ENCODE measurements at places on chromosomes 1 and 21.

GRCh38 chr21:42127164-42128150 lies 56.3 kb downstream of the UMODL1 start:
- no peak for DNase-seq

GRCh38 chr1:157641177-157641576 lies 43.3 kb upstream of the FCRL4 start:
- no peak for DNase-seq

DNA sequence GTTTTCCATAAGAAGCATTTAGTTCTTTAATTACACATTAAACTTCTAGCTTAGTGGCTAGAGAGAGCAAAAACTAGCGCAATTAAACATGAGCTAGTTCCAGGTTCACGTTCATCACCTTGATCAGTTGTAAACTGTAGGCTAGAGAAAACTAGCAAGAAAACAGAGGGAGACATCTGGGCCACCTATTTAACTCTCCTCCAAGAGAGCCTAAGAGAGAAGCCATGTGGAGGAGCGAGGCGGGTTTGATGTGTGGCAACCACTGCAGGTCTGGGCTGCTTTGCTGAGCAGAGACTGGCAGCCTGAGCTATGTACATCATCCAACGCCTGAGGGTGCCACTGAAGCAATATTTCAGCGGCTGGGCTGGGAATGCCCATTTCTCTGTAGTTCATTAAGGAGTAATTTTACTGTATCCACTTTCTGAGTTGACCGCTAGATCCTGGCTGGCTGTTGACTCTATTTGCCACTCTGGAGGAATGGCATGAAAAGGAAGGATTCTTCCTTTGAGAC lies 252.9 kb downstream of the DYRK1A start:
- DNase-seq = no peak

GRCh38 chr1:21198929-21199328 lies 22.2 kb upstream of the EIF4G3 start:
- no peak for DNase-seq

DNA sequence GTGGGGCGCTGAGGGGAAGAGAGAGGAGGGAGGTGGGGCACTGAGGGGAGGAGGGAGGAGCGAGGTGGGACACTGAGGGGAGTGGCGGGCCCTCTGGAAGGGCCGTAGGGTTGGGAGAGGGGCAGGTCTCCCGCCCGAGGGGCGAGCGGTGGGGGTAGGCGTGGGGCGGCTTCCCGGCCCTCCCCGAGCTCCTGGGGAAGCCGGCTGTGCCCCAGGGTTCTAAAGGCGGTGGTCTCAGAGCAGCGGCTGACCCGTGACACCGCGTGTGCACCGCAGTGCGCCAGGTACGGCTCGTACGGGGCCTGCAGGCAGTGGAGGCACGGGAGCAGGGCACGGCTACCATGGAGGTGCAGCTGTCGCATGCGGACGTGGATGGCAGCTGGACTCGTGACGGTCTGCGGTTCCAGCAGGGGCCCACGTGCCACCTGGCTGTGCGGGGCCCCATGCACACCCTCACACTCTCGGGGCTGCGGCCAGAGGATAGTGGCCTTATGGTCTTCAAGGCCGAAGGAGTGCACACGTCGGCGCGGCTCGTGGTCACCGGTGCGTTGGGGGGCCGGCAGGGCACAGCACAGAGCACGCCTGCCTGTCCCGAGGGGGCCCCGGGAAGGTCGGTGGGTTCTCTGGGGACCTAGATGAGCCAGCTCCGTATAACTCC lies 68.5 kb downstream of the OBSCN start:
- DNase-seq = no peak

DNA sequence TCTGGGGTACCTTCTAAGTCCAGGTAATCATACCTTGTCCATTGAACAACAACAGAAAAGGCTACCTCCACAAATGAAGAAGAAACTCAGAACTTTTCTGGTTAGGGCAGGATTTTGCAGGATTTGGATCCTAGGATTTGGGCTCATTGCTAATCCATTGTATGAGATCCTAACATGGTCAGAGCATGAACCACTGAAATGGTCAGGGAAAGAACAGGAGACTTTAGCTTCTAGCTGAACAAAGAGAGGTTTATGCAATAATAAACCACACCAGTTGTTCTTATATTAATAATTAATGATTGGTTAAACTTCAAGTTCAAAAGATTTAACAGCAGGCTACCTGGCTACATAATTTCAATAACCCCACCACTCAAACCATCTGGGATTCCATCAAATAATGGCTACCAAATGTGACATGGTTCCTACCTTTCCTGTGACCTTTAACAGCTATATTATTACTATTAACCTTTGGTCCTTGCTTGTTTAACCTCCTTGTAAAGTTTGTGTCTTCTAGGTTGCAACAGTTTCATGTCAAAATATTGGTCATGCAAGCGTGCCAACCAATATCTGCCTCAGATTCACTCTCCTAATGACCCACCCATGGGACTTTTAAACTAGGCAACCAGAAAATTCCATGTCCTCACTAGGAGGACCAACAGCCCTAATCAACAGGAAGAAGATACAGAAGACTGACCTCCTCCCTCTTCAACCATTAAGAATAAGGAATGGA lies 60.6 kb upstream of the USH2A start:
- no peak for DNase-seq

- no peak for DNase-seq
Measured at GRCh38 chr1:118995312-118996016, 7.3 kb upstream of the TBX15 start.

DNA sequence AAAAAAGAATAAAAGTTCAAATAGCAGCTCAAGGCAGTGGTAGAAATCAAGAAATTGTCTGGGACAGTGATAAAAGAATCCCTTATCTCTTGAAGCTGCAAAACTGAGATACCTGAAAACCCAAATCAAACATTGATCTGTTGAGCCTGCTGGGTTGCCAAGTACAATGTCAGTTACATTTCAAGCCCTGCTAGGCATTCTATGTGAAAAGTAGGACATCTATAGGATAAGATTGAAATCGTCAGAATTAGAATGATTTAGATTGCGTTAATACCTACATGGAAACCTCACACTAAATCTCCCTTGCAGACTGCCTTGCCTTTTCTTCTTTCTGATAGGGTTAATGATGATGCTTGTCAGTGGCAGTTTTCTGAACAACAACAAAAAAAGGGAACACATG lies 1684.4 kb upstream of the B3GALT2 start:
- no peak for DNase-seq

- DNase-seq = peak; percentile 93
Measured at GRCh38 chr1:154335025-154335714, 9.8 kb downstream of the ATP8B2 start.

DNA sequence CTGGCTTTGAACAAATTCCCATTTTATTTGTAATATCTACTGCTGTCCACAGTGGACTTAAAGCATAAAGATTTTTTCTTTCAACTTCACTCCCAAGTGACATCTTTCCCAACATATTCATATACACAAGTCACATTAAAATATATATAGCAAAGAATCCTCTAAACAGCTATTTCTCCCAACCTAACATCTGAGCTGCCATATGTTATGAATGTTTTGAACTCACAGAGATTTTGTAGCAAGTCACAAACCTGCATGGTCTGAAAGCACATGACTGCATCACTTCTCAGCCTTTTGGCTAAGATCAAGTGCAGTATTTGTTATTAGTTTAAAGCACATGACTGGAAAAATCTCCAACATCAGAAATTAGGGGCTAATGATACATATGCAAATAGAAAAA lies 7.7 kb upstream of the HFM1 start:
- no peak for DNase-seq

GRCh38 chr1:49171941-49172593 lies 395.4 kb upstream of the BEND5 start:
- no peak for DNase-seq

DNA sequence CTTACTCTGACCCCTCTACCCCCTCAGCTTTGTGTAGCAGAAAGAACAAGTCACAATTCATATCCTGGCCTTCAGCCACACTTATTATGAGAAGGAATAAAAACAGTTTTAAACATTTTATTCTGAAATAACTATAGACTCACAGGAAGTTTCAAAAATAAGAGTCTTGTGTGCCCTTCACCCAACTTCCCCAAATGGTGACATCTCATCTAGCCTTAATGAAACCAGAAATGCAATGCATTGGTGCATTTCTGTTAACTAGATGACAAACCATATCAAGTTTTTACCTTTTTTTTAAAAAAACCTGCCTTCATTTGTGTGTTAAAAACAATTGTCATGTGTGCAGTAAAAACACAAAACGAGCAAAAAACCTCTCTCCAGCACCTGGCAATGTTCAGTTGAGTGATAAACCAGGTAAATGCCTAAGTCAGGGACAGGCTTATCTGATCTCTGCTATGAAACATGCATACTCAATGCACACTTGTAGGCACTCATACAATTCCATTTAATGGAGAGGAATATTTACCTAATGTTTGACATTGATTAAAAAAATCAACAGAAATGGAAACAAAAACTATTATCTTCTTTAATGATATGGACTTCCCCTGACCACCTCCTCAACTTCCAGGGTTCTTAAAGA lies 51.5 kb downstream of the SH3BGR start:
- peak; percentile 51 for DNase-seq

DNA sequence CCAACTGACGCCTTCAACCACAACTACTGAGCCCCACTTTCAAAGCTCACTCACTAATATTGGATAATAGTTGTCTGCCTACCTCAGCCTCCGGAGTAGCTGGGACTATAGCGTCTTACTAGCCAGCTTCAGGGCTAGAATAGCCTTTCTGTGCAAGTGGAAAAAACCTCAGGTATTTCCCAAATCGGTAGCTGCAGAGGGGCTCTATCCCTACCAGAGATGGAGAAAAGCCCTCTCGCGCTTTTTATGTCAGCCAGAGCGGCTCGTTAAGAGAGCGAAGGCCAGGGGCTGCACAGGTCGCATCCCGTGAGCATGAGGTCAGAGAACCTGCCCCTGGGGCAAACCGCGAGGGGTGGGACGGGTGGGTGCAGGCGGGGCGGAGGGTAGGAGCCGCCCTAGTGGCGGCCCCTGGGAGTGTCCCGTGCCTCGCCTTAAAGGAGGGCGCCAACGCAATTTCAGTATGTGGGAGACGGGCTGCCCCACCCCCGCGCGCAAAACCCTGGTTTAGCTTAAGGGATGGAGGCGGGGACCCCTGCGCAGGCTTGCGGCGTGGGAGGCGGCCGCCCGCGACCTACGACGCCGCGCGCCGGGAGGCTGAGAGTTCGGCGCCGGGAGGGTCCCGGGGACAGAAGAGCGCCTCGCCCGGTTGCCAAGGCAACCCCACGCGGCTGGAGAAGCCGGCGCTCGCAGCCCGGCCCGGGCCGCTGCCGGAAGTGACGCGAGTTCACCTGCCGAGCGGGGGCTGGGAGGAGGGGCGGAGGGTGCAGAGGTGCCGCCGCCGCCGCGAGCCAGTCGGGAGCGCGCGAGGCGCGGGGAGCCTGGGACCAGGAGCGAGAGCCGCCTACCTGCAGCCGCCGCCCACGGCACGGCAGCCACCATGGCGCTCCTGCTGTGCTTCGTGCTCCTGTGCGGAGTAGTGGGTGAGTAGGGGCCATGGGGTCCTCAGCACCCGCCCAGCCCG lies at the start of gene CXADR:
Gene CXADR, plus strand, starts transcription at position 791 of the 961 bp plus-strand sequence. Its CDS starts 87 bp downstream, at position 878.
- DNase-seq = no peak

DNA sequence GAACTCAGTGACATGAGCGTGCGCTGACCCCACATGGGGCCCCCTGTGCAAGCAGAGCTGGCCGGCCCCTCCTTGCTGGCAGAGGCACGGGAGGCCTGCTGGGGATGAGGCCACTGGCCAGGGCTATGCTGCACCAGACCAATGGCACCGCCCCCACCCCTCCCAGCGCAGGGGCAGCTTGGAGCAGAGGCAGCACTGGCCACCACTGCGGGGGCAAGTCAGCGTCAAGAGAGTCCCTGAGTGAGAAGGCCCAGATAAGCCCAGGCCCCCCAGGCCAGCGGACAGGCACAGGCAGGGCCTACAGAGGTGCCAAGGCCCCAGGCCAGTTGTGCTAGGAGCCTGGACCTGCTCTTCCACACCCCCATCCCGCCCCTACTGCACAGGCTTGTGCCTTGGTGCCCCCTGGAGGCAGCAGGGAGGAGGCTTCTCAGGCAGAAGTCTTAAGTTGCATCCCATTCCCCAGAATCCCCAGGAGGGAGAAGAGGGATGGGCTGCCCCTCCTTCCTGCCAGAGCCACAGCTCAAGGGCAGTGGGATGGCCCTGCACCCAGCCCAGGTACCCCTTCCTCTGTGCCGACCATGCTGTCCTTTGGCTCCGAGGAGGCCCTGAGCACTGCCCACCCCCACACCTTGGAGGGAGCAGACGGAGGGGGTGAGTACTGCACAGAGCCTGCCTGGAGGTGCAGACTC lies 35.8 kb downstream of the EPHX1 start:
- DNase-seq = peak; percentile 29

- no peak for DNase-seq
Measured at GRCh38 chr1:228039006-228039903, 32.5 kb downstream of the WNT3A start.

- peak; percentile 86 for DNase-seq
Measured at GRCh38 chr1:207973898-207974568, 63.1 kb upstream of the CD34 start.
